Esophagus squamous epithelium (tissue), 5 donors: ENCODE measurements at places on chromosomes 4 and X. TPM values are rescaled to one million over a fixed set of nuclear protein-coding genes. Genes with fewer than 3 reads are reported as not detected.

The SOD3 gene
- total RNA-seq, result 5.0 TPM

GRCh38 chr4:115781528-115782146, 668.2 kb upstream of the NDST4 start:
- DNase-seq, result no peak

The IL2RG gene
- 10.2 TPM for total RNA-seq

DNA sequence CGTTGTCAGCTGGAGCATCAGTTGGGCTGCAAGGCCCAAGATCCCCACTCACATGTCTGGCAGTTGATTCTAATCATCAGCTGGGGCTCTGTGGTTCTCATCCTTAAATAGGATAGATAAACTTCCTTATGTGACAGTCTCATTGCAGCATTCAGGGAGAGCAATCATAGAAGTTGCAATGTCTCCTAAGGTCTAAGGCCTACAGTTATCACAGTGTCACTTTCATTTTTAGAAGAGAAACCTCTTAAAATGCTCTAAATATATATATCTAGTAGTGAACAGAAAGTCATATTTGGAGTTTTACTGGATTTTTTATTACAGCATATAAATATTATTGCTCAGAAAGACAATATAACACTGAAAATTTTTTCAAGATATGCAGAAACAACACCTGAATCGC, 226.0 kb upstream of the PPP1R2C start:
- no peak for DNase-seq

The HELT gene
- total RNA-seq, result not detected

The AKAP14 gene
- total RNA-seq, result not detected

GRCh38 chrX:74382613-74383012, 38.7 kb upstream of the SLC16A2 start:
- DNase-seq, result peak; percentile 1

- DNase-seq, result no peak
Measured at GRCh38 chrX:40188573-40189417, 91.0 kb upstream of the BCOR start.

GRCh38 chrX:101986586-101986985, 54.8 kb upstream of the ZMAT1 start:
- DNase-seq, result no peak
